ENCODE measurements at places on chromosomes 4 and X.

- no peak for DNase-seq
Measured at GRCh38 chr4:81378386-81378785, 93.3 kb downstream of the RASGEF1B start.

- DNase-seq = no peak
Measured at GRCh38 chr4:98779088-98779487, 120.7 kb upstream of the TSPAN5 start.

- no peak for DNase-seq
Measured at GRCh38 chr4:113442826-113443225, 318.7 kb downstream of the CAMK2D start.

DNA sequence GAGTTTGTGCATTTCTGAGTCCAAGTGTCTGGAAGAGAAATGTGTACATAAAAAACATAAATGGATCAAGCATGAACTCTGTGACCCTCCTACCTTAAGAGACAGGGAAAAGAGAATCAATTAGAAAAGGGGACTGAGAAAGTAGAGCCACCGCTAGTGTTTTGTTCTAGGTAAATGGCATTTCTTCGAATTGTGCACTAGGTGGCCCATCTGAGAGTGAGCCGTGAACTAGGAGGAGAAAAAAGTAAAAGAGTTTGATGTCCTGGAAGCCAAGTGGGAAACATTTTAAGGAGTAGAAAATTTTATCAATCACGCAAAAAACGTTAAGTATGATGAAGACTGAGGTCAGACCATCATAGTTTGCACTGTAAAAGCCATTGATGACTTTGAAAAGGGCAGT, 55.1 kb downstream of the NAF1 start:
- DNase-seq = no peak

DNA sequence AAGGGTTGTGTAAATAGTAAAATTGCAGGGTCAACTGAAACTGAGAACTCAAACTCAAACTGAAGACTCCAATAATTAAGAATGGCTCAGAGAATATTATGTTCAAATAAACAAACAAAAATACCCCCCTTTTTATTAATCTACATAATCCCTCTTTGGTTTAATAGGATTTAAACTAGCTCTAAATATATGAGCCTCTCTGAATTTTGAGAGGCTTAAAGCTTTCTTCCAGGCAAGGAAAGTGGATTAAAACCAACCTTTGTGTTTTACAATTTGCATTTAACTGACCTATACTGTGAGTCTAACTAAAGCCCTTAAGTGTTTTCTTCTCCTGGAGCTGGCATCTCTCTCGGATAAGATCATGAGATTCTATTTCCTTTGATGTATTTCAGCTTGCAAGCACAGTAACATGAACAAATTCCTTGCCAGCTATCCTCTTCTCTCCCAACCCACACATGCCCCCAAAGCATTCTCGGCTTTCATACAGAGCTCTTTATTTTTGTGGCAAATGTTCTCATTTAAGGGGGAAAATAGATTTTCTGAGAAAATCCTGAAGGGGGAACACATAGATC, 1310.8 kb upstream of the AGA start:
- DNase-seq = no peak

DNA sequence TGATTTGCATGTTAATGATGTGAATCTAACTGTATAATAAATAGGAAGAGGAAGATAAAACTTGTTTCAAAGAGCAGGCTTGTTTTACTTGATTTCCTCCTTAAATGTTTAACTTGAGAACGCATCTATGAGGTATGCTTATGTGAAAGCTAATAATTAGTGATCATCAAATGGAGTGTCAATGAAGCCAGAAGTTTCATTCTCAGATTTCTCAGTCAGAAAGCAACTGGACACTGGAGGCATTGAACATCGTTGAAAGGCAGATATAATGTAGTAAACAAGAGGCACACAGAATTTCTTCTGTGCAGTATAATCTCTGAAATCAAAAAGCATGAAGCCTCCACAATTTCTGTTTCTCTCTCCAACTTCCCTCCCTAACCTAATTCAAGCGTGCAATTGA, 672.9 kb downstream of the ADGRL3 start:
- no peak for DNase-seq

GRCh38 chrX:43627147-43627546, 29.0 kb upstream of the MAOA start:
- no peak for DNase-seq

- no peak for DNase-seq
Measured at GRCh38 chr4:59537246-59537886, 1662.8 kb upstream of the ADGRL3 start.

DNA sequence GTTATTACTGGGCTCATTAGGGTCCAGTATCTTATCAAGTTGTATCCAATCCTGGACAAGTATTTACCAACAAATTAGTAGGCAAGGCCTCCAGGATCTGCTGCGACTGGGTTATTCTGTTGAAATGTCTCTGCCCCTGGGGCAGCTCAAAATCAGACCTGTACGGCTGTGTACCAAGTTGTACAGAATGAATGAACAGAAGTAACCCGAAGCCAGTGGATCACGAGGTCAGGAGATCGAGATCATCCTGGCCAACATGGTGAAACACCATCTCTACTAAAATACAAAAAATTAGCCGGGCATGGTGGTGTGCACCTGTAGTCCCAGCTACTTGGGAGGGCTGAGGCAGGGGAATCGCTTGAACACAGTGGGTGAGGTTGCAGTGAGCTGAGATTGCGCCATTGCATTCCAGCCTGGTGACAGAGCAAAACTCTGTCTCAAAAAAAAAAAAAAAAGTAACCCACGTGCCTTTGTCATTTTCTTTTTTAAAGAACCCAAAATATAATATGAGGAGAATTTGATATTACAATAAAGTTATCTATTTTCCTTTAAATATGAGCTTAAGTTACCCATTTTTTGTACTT, 127.3 kb downstream of the CBR4 start:
- DNase-seq = no peak

DNA sequence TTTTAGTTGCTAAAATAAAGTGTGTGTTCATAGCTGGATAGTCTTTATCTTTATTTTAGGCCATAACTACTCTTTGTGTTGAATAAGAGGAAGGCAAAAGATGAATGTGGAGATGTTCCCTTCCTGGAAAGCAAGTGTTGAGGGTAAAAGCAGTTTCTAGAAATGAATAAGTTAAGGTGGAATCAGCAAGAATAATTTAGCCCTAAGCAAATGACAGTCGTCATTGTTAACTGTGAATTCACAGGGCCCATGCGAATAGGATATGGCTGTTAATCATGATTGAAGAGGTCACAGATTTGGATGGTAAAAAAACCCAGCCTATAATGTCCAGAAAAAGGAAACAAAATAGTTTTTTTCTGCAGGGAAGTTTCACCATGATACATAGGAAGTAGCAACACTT, 167.8 kb upstream of the PPP3CA start:
- DNase-seq = no peak

GRCh38 chr4:101919373-101919977, 128.9 kb downstream of the BANK1 start:
- DNase-seq = no peak

- DNase-seq = no peak
Measured at GRCh38 chr4:2932321-2932950, 30.8 kb downstream of the NOP14 start.

- DNase-seq = no peak
Measured at GRCh38 chrX:37834937-37835336, 12.4 kb downstream of the DYNLT3 start.

DNA sequence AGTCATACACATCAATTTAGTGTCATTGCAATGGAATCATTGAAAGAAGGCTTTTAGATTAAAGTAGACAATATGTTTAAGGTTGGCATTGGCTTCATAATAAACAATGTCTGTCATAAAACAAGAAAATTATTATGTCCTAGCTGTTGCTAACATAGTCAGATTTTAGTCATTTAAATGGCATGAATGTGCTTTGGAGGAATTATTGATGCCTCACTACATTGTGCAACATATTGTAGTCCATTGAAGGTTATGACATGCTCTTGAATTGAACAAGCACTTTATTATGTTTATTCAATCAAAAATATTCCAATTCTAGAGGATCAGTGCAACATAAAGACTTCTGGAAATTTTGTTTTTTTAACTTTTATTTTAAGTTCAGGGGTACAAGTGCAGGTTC, 489.8 kb upstream of the AMOT start:
- DNase-seq = no peak

DNA sequence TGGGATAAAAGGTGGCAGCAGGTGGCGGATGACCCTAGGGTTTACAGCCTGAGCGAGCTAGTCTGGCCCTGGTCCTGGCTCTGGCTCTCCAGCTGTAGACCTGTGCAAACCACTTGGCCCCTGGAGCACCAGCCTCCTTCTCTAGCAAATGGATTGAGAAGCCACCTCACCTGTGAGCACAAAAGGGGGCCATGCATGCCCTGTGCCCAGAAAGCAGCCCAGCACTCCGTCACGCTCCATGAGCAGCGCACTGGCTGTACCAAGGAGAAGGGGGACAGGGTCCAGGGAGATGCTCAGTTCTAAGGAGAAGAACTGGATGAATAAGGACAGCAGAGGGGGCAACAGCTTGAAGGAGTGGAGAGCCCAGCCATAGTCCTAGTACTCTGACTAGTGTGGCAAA, 46.9 kb upstream of the C4orf50 start:
- DNase-seq = no peak

DNA sequence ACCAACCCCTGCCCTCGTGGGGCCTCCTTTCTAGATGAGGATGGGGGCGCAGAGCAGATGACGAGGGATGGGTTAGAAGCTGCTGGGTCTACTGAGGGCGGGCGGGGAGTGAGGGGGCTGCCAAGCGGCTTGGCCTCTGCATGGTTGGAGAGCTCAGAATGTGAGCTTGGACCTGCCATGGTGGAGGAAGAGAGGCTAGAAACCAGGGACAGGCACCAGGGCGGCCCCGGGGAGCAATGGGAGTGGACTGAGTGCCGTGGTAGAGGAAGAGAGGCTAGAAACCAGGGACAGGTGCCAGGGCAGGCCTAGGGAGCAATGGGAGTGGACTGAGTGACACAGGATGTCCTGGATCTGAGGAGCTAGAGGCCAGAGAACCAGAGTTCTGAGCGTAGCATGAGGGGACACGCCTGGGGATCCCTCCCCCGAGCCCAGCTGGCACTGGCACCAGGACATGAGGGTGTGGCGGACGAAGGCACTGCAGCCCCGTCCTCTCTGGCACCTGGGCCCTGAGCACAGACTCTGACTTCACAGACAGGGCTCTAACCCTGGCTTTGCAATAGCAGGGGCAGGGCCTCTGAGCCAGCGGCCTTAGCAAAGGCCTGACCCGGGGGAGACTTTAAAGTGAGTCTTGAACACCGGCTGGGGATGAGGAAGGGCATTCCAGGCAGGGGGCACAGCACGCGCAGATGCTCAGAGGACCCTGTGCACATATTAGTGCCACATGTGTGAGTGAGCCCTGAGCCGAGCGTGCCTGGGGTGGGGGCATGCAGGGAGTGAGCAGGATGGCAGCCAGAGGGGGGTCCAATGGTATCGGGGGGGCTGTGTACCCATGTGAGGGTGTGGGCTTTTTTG, 214.0 kb upstream of the PSAPL1 start:
- no peak for DNase-seq

- no peak for DNase-seq
Measured at GRCh38 chr4:147616849-147617172, 386 bp upstream of the TMEM184C start.

DNA sequence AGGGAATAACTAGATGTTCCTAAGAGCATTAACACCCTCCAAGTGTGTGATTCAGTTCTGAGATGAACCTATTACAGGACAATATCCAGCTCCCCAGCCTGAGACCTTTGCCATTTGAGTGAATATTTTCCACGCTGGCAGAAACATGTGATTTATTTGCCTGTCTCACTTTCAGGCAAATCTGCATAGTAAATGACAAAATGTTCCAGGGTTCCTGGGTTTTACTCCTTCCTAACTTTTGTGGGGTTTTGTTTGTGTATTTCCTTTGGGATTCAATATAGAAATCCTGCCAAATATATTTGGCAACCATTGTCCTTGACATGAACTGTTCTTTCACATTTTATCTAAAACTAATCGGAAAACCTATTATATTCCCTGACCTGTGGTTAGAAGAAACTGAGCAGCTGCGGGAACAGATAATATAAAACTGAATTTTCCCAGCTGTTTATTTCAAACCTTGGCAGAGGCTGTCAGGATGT, 12.5 kb downstream of the F8 start:
- DNase-seq = no peak

GRCh38 chr4:6402566-6403399, 69.6 kb downstream of the PPP2R2C start:
- no peak for DNase-seq

DNA sequence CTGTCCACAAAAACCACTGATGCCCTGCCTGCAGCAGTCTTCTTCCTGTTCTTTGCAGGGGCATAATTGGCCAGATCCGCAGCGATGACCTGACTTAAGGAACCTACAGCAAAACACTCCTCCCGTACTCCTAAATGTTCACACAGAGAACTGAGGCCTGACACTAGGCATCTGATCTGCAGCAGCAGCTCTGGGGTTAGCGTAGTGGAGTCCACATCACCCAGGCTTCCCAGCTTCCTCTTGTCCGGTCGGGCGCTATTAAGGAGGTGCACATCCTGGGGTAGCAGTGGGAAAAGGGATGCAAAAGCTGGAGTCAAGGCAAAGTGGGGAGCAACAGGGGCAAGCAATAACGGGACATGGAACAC, 758 bp downstream of the SCFD2 start:
- DNase-seq = no peak

GRCh38 chr4:102780476-102781144, 19.8 kb upstream of the MANBA start:
- no peak for DNase-seq

GRCh38 chr4:107442538-107443111, 277.4 kb downstream of the PAPSS1 start:
- DNase-seq = no peak

DNA sequence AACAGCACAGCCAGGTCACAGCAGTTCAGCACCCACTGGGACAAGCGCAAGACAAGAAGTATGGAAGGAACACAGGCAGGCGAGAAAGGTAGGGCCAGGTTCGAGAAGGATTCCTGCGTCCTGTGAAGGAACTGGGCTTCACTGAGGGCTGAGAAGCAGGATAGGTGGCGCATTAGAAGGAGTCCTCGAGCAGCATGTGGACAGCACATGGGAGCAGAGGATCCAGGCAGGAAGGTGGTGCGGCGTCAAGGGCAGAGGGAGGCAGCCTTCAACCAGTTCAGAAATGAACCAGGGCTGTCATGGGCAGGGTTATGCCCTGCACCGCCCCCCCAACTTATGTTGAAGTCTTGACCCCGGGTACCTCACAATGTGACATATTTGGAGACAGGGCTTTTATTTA, 30.8 kb upstream of the LAP3 start:
- DNase-seq = no peak

DNA sequence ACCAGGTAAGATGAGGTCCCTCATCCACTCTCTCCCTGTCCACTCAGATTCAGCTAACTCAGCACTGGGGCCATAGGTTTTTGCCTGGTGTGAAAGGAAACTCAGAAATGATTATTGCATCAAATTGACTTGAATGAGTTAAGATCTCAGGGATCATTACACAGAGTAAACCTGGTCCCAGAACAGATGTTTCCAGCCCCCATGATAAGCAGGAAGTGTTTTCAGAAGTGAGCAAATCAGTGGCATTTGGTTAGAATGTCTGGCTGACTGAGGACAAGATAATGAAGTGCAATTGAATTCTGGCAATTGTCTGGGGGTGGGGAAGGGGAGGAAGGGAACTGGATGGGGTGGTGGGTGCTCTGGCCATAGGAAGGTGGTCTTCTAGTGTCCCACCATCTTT, 108.0 kb downstream of the CHIC2 start:
- no peak for DNase-seq

All from omental fat pad (tissue), 4 donors.